Adrenal gland (tissue), 19 donors: ENCODE measurements at places on chromosomes 5 and 9. TPM values are rescaled to one million over a fixed set of nuclear protein-coding genes. Genes with fewer than 3 reads are reported as not detected.

RAB3C gene
- total RNA-seq: 2.1 TPM

PLAA gene
- 43.5 TPM for total RNA-seq

AK6 gene
- total RNA-seq: 49.1 TPM

LCN9 gene
- total RNA-seq: not detected

DRD1 gene
- total RNA-seq: 0.29 TPM

COMMD10 gene
- total RNA-seq: 54.6 TPM

MAP3K1 gene
- total RNA-seq: 26.1 TPM

NFIB gene
- 28.9 TPM for total RNA-seq

FGF10 gene
- 2.8 TPM for total RNA-seq

NCS1 gene
- 38.9 TPM for total RNA-seq

FBXL7 gene
- total RNA-seq: 29.9 TPM

HTR1A gene
- total RNA-seq: not detected

PCDHB10 gene
- 1.8 TPM for total RNA-seq

IL9 gene
- not detected for total RNA-seq

SMIM27 gene
- 18.8 TPM for total RNA-seq

CORO2A gene
- total RNA-seq: 0.83 TPM

PCDHGA5 gene
- total RNA-seq: 2.2 TPM

ARSI gene
- 0.96 TPM for total RNA-seq

UGT3A2 gene
- 0.23 TPM for total RNA-seq

PLPP7 gene
- 11.8 TPM for total RNA-seq

MEIKIN gene
- total RNA-seq: not detected

TLX3 gene
- total RNA-seq: not detected
